ENCODE measurements at places on chromosomes 4 and X. TPM values are rescaled to one million over a fixed set of nuclear protein-coding genes. Genes with fewer than 3 reads are reported as not detected.

LRP2BP gene
- 0.90 TPM for total RNA-seq

TLL1 gene
- total RNA-seq = 0.45 TPM

TBL1X gene
- 17.6 TPM for total RNA-seq

LRIT3 gene
- total RNA-seq = not detected

ENPEP gene
- not detected for total RNA-seq

PLP1 gene
- not detected for total RNA-seq

GLRA2 gene
- not detected for total RNA-seq

HERC6 gene
- total RNA-seq = 4.9 TPM

All from PC-9 (cell line).